ENCODE measurements at places on chromosomes 2 and 18.

GRCh38 chr2:58727981-58728656 lies 487.0 kb upstream of the FANCL start:
- no peak for DNase-seq

DNA sequence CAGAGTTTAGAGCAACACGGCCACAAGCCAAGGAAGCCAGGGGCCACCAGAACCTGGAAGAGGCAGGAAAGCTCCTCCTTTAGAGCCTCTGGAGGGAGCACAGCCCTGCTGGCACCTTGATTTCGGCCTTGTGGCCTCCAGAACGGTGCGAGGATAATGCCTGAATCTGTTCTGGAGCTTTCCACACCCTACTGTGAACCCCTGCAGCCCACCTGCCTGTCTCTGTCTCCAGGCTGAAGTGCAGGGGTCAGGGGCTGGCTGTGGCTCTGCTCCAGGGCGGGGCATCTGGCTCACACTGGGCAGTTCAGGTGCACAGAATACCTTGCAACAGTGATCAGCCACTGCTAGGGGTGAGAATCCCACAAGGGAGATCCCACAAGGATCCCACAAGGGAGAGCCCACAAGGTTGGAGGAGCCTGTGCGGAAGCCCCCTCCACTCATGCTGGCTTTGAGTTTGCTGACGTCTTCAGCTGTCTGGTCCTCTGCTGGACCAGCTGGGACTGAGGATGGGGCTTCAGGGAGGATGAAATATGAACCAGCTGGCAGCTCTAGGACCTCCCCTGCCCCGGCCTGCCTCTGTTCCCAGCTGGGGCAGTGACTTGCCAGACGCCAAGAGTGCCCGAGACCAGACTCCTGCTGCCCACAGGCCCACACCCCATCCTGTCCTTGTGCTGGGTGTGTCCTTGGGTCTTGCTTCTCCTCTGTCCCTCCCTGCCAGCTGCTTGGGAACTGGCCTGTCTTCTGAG lies 56.4 kb upstream of the OTOS start:
- DNase-seq = no peak

DNA sequence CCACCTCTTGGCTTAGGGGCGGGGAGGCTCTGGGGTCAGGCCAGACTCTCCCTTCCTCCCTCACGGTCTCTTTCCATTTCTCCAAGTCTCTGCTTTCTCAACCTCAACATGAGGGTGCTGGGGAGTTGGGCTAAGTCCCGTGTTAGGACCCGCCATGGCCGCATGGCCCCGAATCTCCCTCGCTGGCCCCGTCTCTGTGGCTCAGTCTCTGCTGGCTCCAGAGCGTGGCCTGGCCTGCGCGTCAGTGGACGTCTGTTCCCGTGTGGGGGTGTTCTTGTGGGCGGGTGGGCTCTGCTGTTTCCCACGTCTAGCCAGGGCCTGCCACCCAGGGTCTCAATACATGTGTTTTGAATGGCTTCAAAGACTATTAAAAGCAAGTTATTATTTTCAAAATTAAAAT lies 12.4 kb downstream of the ALLC start:
- no peak for DNase-seq

- no peak for DNase-seq
Measured at GRCh38 chr2:209872675-209873074, 101.0 kb downstream of the UNC80 start.
